Activated CD8-positive, alpha-beta T cell treated with anti-CD3 and anti-CD28 coated beads, Interleukin-2, amount 10 ng/mL, durations not matched to agents 7 days and 5 days (primary cell): ENCODE measurements at places on chromosomes 7 and 10.

DNA sequence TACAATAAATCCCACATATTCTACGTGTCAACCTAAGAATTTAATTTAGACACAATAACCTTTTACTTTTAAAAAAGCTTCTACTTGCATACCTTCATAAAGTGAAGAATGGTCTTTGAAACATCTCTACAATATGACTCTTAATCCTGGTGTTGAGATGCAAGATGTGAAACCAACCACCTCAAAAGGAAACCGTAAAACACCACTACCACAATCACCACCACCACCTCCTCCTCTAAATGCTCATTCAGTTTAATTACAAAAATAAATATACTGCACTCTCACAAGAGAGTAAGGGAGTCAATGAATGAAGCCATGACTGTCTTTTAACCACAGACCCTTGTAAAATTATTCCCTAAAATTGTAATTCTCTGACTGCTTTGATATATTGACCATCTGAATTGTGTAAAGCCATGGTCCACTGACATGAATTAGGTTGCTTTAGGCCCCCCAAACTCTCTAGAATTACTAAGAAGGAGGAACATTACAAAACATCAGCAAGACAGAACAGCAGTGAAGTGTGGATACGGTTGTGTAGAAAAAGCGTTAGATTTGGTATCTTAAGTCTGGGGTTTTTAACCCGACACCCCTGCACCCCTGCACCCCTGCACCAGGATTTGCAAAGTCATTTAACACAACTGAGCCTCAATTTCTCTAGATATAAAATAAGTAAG, 171.4 kb downstream of the SFMBT2 start:
- DNase-seq: peak; percentile 73

- DNase-seq: no peak
Observed at GRCh38 chr7:81685270-81685868, 84.5 kb downstream of the HGF start.

DNA sequence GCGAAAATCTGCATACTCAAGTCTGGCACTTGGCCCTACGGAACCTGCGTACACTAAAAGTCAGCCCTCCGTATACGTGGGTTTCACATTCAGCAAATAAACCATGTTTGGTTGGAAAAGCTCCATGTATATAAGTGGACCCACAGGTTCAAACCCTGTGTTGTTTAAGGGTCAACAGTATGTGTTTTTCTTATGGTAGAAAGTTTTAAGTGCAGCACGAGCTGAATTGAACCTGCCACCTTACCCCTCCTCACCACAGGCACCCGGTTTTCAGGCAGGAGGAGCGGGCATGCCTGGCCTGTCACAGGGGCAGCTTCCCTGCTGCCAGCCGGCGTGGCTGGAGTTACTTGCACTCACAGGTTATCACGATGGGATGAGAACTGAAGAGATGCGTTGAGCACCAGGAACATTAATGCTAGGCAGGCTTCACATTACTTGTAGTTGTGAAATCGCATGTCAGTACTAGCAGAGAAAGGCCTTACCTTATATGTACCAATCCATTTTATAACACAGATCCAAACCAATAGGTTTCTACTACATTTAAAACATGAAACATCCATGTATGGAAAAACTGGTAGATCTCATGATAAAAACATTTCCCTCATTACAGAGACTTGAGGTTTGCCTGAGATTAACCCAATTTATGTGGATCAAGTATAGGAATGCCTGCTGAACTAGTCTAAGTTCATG, 12.9 kb downstream of the INSIG1 start:
- DNase-seq: no peak

- no peak for DNase-seq
Observed at GRCh38 chr10:60351191-60351853, 38.4 kb downstream of the ANK3 start.

DNA sequence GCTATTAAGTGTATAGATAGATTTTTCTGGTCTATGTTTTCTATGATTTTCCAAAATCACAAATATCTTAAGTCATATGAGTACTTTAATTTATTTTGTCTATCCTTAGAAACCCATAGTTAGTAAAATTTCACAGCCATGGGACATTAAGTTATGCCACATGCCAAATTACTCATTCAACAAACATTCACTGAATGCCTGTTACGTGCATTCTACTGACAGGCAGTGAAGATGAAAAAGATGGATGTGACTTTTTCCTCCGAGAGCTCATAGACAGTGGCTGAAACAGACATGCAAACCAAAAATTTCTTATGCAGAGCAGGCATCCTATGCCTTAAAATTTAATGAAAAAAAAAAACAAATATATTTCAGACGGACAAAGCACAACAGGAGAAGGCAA, 84.9 kb downstream of the CHRM2 start:
- DNase-seq: no peak

- no peak for DNase-seq
Observed at GRCh38 chr10:121138112-121138860, 287.1 kb downstream of the WDR11 start.

GRCh38 chr10:80280071-80280800, 9.2 kb downstream of the MAT1A start:
- peak; percentile 14 for DNase-seq

GRCh38 chr10:76922666-76923065, 714.9 kb downstream of the KCNMA1 start:
- no peak for DNase-seq

DNA sequence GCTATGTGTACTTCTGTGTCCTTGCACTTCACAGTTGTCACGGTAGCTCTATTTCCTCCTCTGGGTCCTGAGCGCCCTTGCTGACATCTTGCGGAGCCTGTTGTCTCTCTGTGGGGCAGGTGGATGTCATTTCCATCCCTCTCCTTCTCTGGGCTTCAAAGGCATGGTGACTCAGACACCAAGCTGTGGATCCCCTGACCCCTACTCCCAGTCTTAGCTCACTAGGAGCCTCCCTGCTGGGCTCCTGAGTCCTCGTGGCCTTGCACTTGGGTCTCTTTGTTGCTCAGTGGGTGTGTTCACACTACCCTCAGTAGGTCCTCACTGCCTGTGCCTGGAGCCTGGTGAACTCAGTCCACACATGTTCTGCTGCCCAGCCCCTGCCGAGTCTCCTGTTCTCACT, 100.3 kb upstream of the PAX2 start:
- no peak for DNase-seq

DNA sequence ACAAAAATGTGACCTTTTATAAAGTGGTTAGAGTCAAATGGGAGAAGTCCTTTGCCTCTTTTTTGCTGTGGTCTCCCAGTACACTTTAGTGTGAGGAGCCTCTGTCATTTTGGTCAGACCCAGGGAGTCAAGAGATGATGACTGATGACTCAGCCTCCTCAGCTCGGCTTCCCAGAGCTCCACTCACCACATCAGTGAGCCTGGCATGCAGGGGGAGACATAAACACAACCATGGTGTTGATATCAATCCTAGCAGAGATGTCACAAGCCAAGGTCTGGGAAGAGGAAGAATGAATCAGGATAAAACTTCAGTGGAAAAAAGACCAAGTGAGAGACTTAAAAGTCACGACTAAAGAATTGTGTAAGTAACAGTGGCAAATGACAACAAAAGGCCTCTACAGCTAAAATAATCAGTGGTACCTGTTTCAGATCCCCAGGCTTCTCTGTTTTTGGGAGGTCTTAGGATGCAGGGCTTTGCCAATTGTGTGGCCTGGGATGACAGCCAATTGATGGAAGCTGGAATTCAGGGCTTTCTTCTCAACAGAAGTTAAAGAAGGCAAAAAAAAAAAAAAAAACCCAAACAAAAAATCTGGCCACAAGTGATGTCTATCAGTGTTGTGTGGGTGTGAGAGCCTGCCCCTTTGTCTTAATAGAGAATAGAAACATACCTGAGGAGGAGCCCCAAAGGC, 50.2 kb downstream of the TFAM start:
- peak; percentile 38 for DNase-seq

- no peak for DNase-seq
Observed at GRCh38 chr10:391847-392704, 256.8 kb downstream of the ZMYND11 start.

DNA sequence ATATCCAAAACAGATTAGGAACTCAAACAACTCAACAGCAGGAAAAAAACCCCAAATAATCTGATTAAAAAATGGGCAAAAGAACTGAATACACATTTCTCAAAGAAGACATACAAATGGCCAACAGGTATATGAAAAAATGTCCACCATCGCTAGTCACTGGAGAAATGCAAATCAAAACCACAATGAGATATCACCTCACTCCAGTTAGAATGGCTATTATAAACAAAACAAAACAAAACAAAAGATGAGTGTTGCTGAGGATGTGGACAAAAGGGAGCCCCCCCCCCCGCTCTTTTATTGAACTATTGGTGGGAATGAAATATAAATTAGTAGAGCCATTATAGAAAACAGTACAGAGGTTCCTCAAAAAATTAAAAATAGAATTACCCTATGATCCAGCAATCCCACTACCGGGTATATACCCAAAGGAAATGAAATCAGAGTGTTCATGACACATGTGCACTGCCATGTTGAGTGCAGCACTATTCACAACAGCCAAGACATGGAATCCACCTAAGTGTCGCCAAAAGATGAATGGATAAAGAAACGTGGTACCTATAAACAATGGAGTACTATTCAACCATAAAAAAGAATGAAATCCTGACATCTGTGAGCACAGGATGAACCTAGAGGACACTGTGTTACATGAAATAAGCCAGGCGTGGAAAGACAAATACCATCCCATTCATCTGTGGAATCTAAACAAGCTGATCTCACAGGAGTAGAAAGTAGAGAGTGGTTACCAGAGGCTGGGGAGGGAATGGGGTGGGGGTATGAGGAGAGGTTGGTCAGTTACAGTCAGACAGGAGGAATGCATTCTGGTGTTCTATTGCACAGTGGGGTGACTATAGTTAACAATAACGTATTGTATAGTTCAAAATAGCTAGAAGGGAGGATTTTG, 78.1 kb upstream of the RHEB start:
- DNase-seq: no peak

- DNase-seq: no peak
Observed at GRCh38 chr10:44013981-44014380, 365.3 kb upstream of the ZNF32 start.

GRCh38 chr10:17989908-17990767, 38.4 kb downstream of the SLC39A12 start:
- DNase-seq: no peak

DNA sequence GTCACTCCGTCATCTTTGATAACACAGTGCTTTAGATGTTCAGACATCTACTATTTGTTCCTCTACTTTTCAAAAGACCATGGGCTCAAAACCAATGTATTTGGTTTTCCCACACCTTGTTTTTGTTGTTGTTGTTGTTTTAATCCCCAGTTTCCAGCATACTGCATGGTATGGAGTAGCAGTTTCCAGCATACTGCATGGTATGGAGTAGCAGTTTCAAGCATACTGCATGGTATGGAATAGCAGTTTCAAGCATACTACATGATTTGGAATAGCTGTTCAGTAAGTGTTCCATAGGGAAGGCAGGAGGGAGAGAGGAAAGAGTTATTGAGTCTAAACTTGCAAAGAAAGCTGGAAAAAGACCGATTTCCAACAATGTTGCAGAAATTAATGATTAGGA, 314.3 kb upstream of the PRKCQ start:
- no peak for DNase-seq

DNA sequence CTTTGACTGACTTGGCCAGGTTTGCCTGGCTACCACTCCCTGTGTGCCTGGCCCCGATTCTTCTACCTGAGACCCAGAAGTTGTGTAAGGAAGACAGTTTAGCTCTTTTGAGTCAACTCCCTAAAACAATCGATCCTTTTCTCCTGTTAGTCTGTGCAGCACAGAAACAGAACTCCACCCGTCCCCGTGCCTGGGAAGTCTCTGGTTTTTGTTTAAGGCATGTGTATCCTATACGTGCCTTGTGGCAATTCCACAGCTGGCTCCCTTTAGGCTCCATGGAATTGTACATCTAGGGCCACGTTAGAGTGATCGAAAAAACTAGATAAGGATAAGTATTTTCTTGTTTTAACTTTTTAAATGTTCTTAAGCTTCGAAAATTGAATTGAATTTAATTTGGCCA, 131.6 kb downstream of the BICC1 start:
- no peak for DNase-seq

DNA sequence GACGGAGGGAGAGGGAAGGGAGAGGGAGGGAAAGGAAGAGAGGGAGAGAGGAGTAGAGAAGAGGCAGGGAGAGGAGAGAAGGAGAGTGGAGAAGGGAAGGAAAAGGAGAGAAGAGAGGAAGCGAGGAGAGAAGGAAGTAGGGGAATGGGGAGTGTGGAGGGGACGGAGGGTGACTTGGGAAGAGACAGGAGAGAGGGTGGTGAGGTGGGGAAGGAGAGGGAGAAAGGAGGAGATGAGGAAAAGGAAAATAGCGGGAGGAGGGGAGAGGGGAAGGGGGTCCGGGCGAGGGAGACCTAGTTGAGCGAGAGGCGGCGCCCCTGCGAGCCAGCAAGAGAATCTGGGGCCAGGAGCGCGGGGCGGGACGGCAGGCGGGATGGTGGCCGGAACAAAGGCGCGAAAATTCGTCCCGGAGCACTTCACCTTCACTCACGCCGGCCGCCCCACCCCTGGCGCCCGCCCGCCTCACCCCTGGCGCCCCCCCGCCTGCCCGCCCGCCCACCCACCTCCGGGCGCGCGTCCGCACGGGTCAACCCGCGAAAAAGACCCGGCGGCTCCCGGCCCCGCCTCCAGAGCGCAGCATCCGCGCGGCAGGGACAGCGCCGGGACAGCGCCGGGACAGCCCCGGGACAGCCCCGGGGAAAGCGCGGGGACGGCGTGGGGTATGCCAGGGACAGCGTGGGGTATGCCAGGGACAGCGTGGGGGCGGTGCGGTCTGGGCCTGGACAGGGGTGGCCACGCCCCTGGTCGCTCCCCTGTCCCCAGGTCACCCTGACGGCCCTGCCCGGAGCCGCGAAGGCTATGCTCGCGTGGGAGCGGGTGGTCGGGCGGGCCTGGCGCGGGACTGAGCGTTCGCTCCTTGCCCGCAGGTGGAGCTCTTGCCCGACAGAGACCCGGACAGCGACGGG, 4.2 kb downstream of the VSTM2A start:
- DNase-seq: no peak

GRCh38 chr7:29975561-29975960, 14.0 kb downstream of the SCRN1 start:
- DNase-seq: no peak

GRCh38 chr10:6013413-6014192, 36.3 kb upstream of the IL15RA start:
- DNase-seq: peak; percentile 13

- DNase-seq: no peak
Observed at GRCh38 chr10:16646181-16647059, 124.7 kb upstream of the C1QL3 start.
